ENCODE measurements at places on chromosomes 3 and 15.
A peak's percentile ranks its signal among the peaks of the same experiment; 100 is the strongest.

DNA sequence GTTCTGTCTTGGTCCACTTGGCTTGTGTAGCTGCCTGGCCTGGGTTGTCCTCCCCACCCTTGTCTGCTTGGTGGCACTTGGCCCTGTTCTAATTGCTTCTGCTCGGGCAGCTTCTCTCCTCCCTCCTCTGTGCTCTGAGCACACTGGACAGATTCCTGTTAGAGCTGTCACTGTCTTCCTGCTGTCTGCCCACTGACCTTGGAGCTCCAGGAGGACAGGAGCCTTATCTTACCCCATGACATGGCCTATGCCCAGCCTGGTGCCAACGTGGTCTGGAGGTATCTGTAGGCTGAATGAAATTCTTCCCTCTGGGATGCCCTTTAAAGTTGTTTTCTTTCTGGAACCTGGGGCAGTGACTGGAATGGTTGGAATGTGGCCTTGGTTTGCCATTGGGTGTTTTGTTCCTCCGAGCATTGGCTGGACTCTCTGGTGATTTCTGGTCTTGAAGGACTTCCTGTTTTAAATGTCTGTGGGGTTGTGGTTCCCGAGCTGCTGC is 94.1 kb downstream of the FAM43A start:
- DNase-seq, result no peak

GRCh38 chr15:90637693-90638092 is 79.5 kb upstream of the BLM start:
- DNase-seq, result no peak

DNA sequence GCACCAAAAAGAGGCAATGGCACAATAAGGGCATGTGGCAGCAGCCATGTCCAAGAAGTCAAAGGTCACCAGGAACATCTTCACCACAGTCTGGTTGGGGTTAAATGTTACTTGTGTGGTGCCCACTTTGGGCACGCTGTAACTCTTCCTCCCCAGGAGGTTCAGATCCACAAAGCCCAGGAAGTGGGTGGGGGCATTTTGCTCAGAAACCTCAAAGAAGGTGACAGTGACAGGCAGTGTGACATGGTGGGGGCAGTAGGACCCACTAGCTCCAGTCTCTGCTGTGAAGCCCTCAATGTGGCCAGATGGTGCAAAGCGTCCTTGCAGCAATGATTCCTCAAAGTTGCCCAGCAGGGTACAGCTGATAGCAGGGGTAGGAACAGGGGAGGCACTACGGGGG is 5.8 kb downstream of the ZNF80 start:
- DNase-seq, result no peak

DNA sequence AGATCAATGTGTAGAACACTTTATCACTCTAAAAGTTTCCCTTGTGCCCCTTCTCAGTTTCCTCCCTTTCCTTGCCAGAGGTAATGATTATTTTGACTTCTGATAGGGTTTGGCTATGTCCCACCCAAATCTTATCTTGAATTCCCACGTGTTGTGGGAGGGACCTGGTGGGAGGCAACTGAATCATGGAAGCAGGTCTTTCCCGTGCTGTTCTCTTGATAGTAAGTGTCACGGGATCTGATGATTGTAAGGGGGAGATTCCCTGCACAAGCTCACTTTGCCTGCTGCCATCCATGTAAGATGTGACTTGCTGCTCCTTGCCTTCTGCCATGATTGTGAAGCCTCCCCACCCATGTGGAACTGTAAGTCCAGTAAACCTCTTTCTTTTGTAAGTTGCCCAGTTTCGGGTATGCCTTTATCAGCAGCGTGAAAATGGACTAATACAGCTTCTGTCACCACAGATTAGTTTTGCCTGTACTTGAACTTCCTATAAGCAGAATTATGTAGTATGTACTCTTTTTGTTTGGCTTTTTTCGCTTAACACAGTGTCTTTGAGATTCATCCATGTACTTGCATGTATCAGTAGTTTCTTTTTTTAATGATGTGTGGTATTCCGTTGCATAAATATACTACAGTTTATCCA is 7.2 kb downstream of the FEM1B start:
- DNase-seq, result peak; percentile 37

DNA sequence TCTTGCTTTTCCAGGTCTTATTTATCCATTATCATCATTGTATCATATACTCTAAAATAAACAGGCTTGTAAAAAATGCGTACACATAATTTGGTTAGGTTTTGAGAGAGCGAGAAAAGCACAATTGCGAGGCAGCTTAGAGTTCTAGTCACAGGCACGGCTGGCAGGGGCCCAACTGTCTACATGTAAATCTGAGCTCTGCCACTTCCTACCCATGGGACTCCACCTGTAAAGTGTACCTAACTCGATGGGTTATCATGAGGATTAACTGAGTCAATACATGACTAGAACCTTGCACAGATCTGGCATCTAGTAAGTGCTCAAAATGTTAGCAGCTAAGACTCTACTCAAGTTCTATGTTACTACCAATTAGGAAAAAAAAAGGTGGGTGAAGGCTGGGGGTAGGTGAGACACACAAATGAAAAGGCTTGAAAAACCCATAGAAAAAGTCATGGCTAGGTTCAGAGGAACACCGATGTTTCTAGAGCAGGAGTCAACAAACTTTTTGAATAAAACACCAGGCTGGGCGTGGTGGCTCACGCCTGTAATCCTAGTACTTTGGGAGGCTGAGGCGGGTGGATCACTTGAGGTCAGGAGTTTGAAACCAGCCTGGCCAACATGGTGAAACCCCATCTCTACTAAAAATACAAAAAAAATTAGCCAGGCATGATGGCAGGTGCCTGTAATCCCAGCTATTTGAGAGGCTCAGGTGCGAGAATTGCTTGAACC is 36.2 kb downstream of the GLB1 start:
- no peak for DNase-seq

- peak; percentile 91 for DNase-seq
These were observed at the start of gene FAM43A for GRCh38 chr3:194685718-194686413. FAM43A (plus strand) TSS chr3:194685883; CDS start chr3:194686827, 944 bp downstream.

GRCh38 chr15:62509395-62509958 is 344.4 kb upstream of the C2CD4B start:
- DNase-seq, result no peak

DNA sequence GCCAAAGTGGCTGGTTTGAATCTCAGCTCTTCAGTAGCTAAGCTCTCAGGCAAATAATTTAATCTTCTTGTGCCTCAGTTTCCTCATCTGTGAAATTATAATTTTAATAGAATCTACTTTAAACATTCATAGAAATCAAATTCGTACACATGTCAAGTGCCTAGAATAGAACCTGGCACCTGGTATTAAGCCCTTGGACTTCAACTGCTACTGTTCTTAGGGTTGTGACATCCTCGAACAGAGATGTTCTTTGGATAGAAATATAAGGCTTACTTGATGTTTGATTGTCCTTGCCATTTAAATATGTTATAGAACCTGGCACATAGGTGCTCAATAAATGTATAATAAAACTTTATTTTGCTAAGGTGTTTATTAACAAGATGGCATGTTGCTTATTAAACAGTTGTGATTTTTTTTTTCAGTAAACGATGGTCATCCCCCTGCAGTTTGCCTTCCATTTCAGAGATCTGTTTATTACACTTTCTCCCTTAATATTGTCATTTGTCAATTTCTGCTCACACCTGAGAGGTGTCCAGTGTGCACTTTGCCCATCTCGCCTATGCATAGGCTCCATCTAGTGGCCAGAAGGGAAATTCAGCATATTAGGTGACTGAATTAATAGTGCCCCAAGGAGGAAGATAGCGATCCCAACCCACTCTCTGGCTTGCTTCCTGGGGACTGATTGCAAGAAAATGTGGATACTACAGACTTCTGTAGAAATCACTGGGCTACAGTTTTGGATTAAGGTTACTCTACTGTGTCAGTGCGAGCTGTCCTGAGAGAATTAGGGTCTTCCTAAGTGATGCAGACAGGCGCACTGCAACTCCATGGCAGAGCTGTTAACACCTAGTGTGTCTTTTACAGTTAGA is 10.7 kb downstream of the IGF1R start:
- peak; percentile 5 for DNase-seq

- DNase-seq, result no peak
These were observed 45.1 kb downstream of the NOX5 start for GRCh38 chr15:69059557-69059943.

- DNase-seq, result peak; percentile 100
These were observed 69.6 kb downstream of the ATP10A start for GRCh38 chr15:25793354-25794050.

DNA sequence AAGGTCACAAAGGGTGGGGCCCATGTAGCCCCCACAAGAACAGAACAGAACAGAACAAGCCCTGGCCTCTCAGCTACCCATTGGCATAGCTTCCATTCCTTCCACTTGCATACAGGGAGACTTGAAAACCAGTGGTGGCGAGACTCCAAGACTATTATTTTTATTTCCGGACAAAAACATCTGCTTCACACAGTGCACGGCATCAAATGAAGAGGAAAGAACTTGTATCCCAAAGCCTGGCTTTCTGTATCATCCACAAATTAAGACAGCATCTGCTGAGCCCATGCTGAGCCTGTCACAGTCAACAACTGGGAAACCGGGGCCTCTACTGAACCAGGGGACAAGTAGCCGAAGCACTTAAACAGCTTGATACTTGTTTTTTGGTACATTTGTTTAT is 56.0 kb downstream of the CLEC3B start:
- no peak for DNase-seq

GRCh38 chr3:111252779-111253178 is 181.2 kb downstream of the NECTIN3 start:
- no peak for DNase-seq

DNA sequence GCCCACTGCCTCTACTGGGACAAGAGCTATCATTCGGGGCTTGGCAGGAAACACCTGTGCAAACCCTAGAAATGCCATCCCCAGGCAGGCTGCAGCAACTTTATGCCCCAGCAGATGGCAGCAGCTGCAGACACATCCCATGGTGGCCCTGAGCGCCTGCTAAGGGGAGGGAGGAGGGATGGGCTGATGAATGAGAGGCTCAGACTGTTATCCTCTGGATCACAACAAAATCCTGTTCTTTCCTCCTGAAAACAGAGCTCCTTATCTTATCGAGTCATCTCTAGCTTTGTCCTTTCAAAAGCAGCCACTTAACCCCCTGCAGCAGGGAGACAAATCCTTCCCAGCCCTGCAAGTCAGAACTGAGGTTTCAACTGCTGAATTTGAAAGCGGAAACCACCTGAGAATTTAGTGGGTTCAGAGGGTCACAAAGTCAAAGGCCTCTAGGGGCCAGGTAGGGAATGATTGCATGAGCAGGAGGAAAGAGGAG is 90.6 kb upstream of the PROK2 start:
- DNase-seq, result peak; percentile 30

DNA sequence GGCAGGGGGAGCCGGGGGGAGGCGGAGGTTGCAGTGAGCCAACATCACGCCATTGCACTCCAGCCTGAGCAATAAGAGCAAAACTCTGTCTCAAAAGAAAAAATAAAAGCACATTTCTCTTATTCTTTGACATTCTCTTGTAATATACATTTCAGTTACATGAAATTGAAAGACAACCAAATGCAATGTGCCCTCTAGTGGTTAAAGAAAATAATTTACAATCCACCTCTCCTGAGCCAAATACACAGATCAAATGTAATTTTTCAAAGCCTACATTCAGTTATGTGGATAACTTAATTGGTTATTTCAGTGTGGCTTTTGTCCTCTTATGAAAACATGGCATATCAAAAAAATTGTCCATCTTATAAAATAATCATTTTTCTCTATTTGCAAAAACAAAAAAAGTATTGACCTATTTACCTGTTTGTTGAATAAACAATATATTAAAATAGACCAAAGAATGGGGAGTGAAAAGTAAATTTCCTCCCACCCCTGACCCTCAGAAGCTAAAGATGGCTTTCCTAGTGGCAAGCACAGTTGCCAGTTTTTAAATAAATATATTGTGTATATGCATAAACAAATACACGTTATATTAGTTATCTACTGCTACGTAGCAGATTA is 14.2 kb upstream of the U2SURP start:
- DNase-seq, result peak; percentile 48
